ENCODE measurements at places on chromosomes 2 and 18. TPM values are rescaled to one million over a fixed set of nuclear protein-coding genes. Genes with fewer than 3 reads are reported as not detected.

The CIAO1 gene
- 78.2 TPM for total RNA-seq

The PIK3C3 gene
- 33.7 TPM for total RNA-seq

The ARHGAP25 gene
- total RNA-seq, result 20.4 TPM

The CRYGD gene
- total RNA-seq, result not detected

The PSMA8 gene
- not detected for total RNA-seq

The FOXD4L1 gene
- not detected for total RNA-seq

The GTF2A1L gene
- total RNA-seq, result not detected

The TRAK2 gene
- total RNA-seq, result 6.6 TPM

The DSG3 gene
- 72.8 TPM for total RNA-seq

The PIGN gene
- 17.3 TPM for total RNA-seq

The EHD3 gene
- 4.1 TPM for total RNA-seq

The SERPINB4 gene
- total RNA-seq, result 1.9 TPM

The DUSP19 gene
- total RNA-seq, result 1.1 TPM

The TXNDC2 gene
- total RNA-seq, result 0.34 TPM
